Stimulated activated CD8-positive, alpha-beta memory T cell treated with anti-CD3 and anti-CD28 coated beads, Interleukin-12 subunit alpha, Interleukin-12 subunit beta, amount 100 ng/mL, for 1 hour (primary cell): ENCODE measurements at places on chromosomes 3 and 15.

DNA sequence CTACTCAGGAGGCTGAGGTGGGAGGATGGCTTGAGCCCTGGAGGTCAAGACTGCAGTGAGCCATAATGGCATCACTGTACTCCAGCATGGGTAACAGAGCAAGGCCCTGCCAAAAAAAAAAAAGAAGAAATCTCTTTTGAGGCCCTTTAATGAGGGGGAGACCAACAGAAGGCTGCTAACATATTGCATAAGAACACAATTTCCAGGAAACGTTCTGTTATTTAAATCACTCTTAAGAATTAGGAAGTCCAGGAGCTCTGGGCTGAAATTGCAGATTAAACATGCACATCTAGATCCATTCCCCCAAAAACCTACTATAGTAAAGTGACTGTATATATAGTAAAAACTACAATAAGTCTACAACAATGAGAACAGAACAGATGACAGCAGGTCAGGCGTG, 16.1 kb upstream of the BLM start:
- no peak for DNase-seq

DNA sequence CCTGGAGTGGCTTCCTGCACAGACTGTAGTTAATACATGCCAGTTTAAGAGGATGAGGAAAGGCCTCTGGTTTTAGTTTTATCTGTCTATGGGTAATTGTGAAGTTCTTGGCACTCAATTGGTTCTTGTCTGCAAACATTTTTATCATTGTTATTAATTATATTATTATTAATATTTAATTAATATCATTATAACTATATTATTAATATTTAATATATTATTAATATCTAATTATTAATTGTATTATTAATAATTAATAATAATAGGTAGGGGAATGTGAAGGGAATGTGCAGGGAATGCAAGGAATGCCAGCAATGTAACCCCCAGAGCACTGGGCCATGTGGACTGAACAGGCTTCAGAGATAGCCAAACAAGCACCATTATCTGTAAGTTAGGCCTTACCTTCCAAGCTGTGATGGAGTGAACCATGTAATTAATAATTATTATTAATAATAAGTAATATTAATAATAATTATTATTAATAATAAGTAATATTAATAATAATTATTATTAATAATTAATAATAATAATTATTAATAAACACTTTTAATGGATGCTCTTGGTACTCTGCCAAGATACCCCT, 79.8 kb upstream of the NMNAT3 start:
- no peak for DNase-seq

DNA sequence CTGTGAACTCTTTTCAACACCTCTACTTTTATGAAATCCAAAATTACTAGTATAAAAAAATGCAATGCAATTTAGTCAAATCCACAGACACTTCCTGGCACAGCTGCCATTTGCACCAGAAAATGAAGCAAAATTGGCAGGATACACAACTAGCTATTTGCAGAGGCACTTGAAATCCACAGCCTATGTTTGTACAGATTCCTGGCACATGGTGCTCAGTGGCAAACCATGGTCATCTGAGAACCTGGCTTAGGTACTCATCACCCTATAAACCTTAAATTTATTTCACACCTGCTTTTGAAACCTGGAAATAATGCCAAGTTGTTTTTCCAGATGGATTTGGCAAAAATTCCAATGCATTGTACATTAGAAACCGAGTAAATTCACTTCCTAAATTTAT, 20.2 kb upstream of the PPM1L start:
- no peak for DNase-seq

- no peak for DNase-seq
These were observed 2.0 kb upstream of the NR1I2 start for GRCh38 chr3:119779731-119780383.

GRCh38 chr3:45595364-45596195, 1.0 kb downstream of the LIMD1 start:
- DNase-seq = no peak

- DNase-seq = no peak
These were observed 42.0 kb downstream of the MKRN2 start for GRCh38 chr3:12598890-12599289.

- no peak for DNase-seq
These were observed 505.1 kb downstream of the CNTN4 start for GRCh38 chr3:2603692-2604289.

GRCh38 chr15:68672781-68673205, 94.0 kb downstream of the CORO2B start:
- no peak for DNase-seq

GRCh38 chr3:186540221-186540834, 3.9 kb downstream of the CRYGS start:
- DNase-seq = peak; percentile 75
